ENCODE measurements at places on chromosomes 3 and 15.

GRCh38 chr3:134392336-134392983 lies 18.2 kb upstream of the AMOTL2 start:
- DNase-seq: no peak

DNA sequence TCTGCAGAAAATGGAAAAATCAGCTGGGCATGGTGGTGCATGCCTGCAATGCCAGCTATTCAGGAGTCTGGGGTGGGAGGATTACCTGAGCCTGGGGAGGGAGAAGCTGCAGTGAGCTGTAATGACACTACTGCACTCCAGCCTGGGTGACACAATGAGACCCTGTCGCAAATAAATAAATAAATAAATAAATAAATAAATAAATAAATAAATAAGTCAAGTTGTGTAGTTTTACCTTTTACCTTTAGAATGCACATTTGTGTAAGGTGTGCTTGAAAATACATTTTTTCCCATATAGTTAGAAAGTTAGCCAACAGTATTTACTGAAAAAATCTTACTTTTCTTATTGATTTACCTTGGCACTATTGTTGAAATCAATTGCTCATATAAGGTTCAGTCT lies 515.6 kb downstream of the NAALADL2 start:
- DNase-seq: no peak

DNA sequence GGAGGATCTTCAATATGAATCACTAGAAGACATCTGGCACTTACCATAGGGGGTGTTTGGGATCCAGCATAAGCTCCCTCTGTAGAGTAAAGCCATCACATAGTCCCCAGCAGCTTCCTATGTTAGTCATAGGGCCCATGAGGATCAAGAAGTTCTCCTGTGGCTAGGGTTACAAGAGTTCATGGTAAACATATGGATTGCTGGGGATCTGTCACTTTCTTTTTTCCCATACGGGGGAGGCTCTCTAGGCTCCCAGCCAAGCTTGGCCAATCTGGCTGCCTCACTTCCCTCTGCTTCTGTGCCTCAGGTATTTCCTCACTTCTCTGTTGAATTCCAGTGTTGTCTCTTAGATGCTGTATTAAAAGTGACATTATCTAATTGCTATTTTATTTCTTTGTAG lies 597.9 kb downstream of the PDCD6IP start:
- DNase-seq: no peak

- DNase-seq: peak; percentile 12
Measured at GRCh38 chr3:187186801-187187421, 10.4 kb upstream of the RTP1 start.

DNA sequence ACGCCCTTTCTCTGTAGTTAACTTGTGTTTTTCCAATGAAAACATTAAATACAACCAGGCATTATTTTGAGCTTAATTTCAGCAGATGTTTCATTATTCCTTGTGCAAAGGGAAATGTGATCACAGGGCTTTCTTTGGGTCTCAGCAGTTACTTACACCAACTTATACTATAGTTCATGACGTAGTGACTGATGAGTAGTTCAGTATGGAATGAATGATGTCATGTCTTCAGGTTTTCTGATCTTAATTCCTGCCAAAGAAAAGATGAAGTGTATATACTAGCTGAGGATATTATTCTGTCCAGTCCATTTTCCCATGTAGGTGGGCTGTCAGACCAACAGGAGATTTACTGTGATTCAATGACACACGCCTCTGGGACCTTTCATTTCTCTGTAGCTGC lies 61.3 kb downstream of the MYRIP start:
- no peak for DNase-seq

DNA sequence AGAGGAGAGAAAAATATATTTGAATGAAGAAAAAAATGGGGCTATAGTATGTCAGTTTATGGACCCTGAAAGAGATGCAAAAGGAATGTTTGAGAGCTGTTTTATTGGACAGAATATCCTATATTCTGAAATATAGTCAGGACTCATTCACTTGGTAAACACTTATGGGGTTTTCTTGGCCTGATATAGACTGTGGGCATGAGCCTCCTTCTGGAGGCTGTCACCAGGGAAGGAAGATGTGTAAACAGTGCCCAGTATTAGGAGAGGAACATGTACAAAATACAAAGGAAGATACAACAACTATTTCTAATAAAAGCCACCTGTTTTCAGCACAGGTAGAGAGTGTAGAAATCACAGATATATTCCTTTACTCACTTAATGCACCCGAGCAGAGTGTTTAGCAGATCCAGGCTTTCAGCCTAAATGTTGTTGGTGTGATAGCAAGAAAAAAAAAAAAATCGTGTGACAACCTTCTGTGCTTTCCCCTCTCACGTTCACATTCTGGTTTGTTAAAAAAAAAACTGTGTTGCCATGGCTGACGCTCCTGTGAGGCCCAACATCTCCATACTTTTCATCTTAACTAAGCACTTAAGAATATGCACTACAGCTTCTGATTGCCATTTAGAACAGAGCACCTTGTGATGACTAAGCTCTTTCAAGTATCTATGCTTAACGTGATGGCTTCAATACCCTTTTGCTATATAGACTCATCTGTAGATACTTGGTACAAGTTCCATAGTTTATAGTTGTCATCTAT lies 134.1 kb downstream of the MBNL1 start:
- no peak for DNase-seq

DNA sequence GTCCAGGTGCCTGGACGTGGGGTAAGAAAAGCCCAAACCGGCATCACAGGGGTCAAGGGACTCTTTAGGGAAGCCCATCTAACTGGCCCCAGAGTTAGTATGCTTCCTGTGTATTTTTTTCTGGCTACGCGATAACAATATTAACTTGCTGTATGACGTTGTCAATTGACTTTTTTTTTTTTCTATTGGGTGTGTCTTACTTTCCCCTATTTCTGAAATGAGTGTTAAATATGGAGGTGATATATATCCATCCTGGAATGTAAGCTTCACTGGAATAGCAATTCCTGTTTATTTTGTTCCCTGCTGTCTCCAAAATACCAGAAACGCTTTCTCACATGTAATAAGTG lies 598 bp upstream of the GMNC start:
- DNase-seq: no peak

GRCh38 chr3:114709102-114709501 lies 415.3 kb downstream of the TIGIT start:
- DNase-seq: no peak

DNA sequence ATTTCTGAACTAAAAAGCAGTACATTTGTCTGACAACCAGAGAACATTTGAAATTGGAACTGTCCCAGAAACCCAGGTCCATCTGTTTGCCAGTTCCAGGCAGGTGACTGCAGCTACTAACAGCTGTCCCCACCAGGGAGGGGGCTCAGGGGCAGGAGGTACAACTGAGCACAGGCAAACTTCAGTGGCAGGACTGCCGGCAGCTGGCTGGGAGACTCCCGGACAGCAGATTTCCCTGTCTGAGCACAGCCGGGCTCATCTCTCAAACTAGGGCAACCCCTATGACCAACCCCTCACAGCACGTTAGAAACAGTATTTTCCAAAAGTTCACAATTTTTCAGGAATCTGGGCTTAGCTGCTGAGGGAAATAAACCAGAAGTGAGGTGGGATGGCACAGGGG lies 88.8 kb downstream of the MEGF11 start:
- DNase-seq: no peak

- no peak for DNase-seq
Measured at GRCh38 chr15:39110336-39110735, 470.5 kb upstream of the THBS1 start.

DNA sequence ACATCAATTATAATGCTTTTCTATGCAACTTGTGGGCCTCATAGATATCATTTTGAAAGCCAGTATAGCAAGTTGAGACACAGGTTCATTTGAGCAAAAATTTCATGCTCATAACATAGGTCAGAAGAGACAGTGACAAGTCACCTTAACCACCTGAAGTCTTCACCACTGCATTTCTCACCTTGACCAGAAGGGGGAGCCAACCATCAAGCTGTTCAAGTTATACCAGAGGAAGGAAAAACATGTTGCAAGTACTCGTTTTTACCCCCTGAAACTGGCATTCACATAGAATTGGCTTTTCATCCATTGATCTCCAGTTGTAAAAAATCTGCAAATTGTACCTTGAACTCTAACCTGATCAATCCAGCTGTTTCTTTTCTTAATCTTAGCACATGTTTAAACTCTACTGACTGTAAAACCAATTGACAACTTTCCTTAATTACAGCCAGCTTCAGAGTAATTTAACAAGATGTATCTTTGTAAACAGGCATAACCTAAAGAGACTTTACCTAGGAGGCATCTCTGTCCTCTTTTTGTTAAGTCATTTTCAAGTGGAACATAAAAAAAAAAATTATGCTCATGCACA lies 1.4 kb downstream of the LMOD3 start:
- DNase-seq: peak; percentile 72

DNA sequence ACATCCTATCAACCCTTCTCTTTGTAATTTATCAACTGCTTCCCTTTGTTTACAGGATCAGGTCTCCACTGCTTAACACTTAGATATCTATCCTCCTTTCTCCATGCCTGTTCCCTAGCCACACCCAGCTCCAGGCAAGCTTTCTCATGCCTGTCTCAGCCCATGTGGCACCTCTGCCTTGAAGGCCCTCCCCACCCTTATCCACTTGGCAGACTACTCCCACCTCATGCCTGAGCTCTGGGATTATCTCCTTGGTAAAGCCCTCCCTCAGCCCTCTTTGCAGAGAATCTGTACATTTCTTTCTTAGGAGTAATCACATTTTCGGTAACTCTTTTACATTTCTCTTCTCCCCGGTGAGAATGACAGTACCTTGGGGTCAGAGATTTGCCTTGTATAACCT lies 96.0 kb downstream of the ATP1B3 start:
- no peak for DNase-seq

DNA sequence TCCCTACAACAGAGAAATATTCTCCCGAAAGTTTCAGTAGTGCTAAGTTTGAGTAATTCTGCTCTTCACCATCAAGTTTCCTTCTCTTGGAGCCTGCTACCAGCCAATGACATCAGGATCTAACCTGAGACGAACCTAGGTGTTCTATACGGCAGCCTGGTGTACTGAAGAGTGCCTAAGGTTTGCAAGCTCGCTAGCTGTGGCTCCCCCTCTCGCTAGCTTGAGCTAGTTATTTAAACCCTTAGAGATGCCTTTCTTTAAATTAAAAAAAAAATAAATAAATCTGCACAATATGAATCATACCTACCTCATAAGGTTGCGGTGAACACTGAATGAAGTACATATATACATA lies 1.4 kb upstream of the COL8A1 start:
- DNase-seq: no peak

DNA sequence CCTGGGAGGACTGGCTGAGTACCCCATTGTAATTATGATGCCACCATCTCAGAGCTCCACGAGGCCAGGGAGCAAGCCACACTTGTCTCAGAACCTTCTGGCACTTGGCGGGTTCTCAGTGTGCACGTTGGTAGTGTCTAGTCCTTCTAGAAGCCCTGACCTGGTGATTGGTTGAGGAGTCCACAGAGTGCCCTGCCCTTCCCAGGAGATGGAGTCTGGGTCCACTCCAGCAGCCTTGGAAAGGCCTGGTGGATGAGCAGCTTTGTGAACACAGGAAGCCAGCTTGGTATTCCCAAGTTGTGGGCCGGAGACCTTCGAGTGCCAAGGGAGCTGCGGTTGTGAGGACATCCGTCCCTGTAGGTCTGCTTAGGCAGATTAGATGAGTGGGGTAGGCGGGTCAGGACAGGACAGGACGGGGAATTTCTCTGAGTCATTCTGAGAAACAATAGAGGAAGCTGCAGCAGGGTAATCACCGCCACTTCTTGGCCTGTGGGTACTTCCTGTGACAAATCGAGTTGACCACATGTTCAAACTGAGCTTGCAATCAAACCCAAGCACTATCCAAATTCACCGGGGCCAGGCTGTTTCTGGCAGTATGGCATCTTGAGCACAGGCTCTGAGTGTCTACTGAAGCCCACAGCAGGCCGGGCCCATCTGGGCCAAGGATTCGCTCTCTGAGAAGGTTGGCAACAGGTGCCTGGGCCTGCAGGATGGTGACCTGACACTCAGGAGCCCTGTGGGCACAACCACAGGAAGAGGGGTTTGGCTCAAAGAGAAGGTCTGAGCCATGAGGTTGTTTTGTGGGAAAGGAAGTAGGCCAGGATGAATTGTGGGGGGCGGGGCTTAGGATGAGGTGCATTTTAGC lies 71.5 kb upstream of the PLXNA1 start:
- DNase-seq: peak; percentile 21

DNA sequence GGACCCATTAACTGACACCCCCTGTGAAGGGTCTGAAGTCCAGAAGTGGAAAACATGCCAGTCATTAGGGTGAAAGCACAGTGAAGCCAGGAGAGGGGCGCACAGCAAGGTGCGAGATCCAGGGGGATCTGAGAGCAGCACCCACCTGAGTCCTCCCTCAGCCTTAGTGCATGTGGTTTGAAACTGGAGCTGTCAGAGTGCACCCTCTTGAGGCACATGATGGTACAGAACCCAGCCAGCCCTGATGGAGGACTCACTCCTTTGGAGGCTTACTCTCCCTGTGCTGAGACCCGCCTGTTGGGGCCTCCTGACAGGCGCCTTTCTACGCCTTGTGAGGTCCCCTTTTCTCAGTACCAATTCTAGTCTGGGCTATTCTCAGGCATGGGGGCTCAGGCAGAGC lies 77.8 kb downstream of the IL20RB start:
- peak; percentile 33 for DNase-seq

DNA sequence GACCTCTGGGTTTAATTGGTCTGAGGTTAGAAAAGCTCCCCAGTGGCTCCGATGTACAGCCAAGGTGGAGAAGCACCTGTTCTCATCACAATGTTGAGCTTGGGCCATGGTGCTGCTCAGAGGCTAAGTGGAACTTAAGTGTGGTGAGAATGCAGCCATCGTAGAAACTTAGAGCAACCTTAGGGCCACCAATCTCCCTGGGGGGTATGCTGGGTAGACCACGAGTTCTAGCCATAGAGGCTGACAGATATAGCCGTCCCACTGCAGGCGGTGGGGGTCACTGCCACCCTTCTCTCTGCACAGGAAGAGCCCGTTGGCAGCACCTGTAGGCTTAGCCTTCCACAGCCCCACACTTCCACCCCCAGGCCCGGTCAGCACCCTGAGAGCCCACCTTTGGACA lies 38.0 kb downstream of the MGLL start:
- DNase-seq: no peak

GRCh38 chr15:60179786-60180391 lies 175.8 kb downstream of the FOXB1 start:
- peak; percentile 25 for DNase-seq

DNA sequence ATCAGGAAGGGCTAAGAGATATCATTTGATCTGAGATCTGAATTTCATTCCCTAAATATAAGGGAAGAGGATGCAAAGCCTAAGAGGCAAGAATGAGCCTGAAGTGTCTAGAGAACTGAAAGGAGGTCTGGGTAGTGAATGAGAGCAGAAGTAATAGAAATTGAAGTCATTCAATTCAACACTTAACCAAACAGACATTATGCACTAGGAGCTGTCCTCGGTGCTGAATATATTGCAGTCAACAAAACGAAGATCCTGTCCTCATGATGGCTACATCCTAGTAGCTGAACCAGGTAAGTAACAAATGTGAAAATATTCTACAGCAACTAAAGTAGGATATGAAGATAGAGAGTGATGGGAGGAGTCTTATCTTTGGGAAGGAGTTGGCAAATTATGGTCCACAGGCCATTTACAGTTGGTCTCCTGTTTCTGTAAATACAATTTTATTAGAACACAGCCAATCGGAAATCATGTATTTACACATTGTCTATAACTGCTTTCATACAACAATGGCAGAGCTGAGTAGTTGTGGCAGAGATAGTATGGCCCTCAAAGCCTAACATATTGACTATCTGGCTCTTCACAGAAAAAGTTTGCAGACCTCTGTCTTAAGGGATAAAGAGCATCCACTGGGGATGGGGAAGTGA lies 192.9 kb upstream of the CADPS start:
- DNase-seq: peak; percentile 27
